GM04503 (cell line): ENCODE measurements at places on chromosomes 16 and 17.

DNA sequence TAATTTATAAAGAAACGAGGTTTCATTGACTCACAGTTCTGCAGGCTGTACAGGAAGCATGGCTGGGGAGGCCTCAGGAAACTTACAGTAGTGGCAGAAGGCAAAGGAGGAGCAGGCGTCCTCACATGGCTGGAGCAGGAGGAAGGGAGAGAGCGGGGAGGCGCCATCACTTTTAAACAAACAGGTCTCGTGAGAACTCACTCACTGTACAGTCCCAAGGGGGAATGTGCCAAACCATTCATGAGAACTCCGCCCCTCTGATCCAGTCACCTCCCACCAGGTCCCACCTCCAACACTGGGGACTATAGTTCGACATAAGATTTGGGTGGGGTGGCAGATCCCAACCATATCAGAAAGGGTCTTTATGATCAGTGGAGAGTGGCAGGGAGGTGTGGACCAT, 392.4 kb upstream of the TNRC6C start:
- no peak for DNase-seq

GRCh38 chr17:5122586-5123342, 6.9 kb downstream of the USP6 start:
- DNase-seq, result no peak

- DNase-seq, result no peak
Observed at GRCh38 chr16:2206420-2206779, 1.1 kb downstream of the MLST8 start.

GRCh38 chr16:84862804-84863480, 43.2 kb downstream of the CRISPLD2 start:
- DNase-seq, result no peak

DNA sequence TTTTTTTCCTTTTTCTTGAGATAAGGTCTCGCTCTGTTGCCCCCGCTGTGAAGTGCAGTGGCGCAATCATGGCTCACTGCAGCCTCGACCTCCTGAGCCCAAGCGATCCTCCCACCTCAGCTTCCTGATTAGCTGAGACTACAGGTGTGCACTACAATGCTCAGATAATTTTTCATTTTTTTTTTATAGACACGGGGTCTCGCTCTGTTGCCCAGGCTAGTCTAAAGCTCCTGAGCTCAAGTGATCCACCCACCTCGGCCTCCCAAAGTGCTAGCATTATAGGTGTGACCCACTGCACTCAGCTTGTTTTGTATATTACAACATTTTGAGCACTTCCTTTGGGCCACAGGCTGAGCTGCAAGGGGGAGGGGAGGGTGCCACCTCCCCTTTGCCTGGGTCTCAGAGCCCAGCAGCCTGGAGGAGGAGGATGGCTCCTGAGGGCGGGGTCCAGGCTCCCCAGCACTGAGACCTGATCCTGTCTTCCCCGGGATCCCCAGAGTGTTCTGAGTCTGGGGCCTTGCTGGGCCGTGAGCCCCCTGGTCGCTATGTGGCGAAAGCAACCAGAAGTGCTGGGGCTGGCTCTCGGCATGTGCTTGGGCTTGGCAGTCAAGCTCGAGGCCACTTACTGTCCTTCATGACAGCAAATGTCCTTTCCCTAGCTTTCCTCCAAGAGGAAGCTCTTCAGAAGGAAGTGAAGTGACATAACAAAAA, 8.1 kb downstream of the DEF8 start:
- no peak for DNase-seq

DNA sequence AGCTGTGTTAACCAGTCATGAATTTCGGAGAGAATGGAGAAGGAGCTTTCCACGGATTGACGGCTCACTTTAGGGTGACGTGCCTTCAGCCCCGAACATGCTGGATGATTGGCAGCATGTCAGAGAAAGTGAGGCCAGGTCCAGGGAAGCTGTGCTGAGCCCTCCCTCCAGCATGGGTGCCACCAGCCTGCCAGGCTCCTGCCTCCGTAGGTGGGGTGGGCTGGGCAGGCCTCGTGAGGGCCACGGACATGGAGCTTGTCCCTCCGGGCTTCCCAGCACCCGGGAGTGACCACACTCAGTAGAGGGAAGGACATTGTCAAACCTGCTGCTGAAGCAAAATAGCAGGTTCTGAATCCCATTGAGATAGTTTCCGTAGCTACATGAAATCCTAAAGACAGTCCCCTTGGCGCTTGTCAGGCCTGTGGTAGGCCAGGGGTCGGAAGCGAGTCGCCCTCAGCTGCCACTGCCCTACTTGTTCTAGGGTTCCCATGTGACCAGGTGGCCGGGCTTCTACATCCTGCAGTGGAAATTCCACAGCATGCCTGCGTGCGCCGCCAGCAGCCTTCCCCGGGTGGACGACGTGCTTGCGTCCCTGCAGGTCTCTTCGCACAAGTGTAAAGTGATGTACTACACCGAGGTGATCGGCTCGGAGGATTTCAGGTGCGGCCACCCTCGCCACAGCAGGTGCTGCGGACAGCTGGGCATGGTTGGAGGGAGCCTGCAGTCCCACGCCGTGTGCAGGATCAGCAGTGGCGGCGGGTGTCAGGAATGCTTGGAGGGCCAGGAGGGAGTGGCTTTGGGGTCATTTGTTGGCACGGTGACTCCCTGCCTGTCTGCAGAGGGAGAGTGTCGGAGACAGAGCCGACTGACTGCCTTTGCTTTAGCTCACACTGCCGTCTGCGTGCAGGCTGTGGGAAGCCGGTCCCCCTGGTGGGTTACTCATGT, 72.3 kb downstream of the SEC14L1 start:
- no peak for DNase-seq

GRCh38 chr16:73886426-73886825, 410.2 kb upstream of the PSMD7 start:
- no peak for DNase-seq

- no peak for DNase-seq
Observed at GRCh38 chr17:78899361-78900260, 3.4 kb downstream of the CEP295NL start.

- DNase-seq, result no peak
Observed at GRCh38 chr17:75288359-75288758, 874 bp downstream of the SLC25A19 start.

- no peak for DNase-seq
Observed at GRCh38 chr16:48335961-48336360, 49.3 kb downstream of the SIAH1 start.

- DNase-seq, result no peak
Observed at GRCh38 chr16:12207939-12208338, 231.4 kb downstream of the SNX29 start.

- DNase-seq, result no peak
Observed at GRCh38 chr17:72025113-72025512, 95.7 kb upstream of the SOX9 start.
